Suppressor macrophage treated with lipopolysaccharide for 4 hours (primary cell): ENCODE measurements at places on chromosomes 7 and 10.
A peak's percentile ranks its signal among the peaks of the same experiment; 100 is the strongest.

- DNase-seq, result peak; percentile 48
Measured at GRCh38 chr7:66779669-66780409, 39.3 kb downstream of the RABGEF1 start.

- no peak for DNase-seq
Measured at GRCh38 chr10:122286867-122287266, 15.8 kb downstream of the BTBD16 start.

- no peak for DNase-seq
Measured at GRCh38 chr10:113987156-113987555, 56.5 kb upstream of the ADRB1 start.

DNA sequence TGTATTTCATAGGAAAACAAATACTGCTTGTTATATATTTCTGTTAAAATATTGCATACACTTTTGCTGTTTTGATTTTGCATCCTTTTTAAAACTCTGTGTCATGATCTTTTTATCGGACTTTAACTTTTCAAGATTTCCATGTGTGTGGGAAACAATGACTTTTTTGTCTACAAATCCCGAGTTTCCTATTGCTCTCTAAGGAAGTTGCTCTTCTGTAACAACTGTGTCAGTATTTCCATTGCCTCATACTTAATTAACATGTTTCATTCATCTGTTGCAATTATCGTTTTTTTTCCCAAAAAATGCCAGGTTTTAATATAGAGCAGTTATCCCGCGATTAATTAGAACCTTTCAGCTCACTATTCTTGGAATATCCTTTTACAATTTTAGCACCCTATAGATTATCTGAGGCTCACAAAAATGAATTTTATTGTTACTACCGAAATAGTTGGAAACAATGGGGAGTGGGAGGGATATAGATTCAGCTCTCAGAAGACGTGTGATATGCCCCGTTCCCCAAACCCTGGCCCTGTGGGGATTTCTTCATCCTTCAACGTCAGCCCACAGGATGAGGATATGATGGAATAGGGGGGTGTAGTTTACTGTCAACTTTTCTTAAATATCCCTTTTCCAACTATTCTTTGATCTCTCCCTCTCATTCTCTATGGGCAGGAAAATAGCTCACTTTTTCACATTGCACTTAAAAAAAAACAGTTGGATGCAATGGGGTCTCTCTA is 297.6 kb upstream of the IGFBP3 start:
- no peak for DNase-seq

DNA sequence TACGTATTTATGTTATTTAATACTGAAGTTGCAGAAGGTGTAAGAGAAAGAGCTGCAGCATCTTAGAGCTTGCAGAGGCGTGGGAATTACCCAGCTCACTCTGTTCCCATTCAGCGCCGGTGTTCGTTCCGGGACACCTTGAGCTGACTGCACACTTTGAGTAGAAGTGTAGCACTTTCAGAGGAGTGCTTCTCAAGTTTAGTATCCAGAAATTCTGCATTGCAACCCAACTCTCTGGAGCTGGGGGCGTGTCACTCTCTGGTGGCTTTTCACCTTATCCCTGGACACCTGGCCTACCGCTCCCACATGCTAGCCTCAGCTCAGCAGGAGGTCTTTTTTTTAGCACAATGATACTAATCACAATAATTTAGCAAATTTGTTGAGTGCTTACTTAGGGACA is 66.4 kb upstream of the SHH start:
- no peak for DNase-seq

DNA sequence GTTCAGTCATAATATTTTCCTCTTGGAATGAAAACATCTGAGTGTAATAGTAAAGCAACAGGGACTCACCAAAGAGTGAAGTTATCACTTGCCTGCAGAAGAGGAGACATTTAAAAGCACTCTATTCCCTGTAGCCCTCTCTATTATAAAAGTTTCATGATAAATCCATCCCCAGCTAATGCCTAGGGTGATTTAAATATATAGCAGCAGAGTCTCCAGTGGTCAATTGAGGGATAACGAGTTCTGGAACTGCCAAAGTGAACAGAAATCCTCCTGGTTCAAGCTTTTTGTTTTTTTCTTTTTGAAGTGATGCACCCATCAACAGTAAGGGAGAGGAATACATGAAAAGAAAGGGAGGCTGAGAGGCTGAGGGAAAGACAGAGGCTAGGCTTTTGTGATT is 87.3 kb downstream of the EVX1 start:
- DNase-seq, result no peak

DNA sequence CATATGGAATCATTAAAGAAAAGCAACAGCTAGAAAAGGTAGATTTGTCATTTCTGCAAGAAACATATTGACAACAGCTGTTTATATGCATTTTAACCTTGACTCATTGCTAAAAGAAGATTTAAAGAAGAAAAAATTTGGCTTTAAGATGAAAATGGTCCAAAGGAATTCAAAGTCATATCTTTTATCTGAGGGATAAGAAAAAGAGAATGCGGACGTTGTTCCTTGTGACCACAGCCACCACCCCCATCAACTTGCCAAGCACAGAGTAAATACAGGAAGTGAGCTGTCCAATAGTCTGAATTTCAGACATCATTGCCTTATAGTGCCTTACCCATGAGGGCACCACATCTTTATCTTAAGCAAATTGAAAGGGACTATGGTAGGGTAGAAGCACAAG is 7.3 kb upstream of the CRPPA start:
- peak; percentile 21 for DNase-seq

GRCh38 chr7:146510088-146510680 is 393.6 kb downstream of the CNTNAP2 start:
- no peak for DNase-seq

GRCh38 chr10:32348297-32349198 is 1.6 kb upstream of the EPC1 start:
- no peak for DNase-seq

DNA sequence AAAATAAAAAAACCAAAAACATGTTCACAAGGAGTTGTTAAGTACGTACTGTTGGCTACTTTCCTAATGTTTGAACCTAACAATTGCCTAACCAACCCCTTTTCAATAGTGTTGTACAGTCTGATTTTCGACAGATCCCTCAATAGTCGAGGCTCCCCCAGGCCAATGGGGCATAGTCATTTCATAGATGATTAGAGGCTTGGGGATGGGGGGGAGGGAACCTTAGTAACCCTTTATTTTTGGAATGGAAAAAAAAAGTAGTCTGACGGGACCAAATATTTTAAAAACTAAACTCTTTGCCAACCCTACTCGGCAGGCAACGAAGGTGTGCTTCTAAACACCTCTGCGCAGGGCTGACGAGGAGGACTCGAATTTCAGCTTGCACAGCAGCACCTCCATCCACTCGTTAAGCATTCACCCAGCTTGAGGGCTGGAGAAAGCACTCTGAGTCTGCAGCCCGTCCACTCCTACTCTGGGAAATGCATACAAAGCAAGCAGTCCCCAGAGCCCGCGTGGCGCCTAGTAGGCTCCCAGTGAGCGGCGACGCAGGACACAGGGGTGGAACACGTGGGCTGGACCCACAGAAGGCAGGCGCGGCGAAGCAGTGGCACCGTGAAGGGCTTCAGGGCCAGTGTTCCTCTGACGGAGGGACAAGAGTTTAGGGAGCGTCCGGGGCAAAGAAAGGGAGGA is 899 bp downstream of the PUS7 start:
- peak; percentile 54 for DNase-seq

DNA sequence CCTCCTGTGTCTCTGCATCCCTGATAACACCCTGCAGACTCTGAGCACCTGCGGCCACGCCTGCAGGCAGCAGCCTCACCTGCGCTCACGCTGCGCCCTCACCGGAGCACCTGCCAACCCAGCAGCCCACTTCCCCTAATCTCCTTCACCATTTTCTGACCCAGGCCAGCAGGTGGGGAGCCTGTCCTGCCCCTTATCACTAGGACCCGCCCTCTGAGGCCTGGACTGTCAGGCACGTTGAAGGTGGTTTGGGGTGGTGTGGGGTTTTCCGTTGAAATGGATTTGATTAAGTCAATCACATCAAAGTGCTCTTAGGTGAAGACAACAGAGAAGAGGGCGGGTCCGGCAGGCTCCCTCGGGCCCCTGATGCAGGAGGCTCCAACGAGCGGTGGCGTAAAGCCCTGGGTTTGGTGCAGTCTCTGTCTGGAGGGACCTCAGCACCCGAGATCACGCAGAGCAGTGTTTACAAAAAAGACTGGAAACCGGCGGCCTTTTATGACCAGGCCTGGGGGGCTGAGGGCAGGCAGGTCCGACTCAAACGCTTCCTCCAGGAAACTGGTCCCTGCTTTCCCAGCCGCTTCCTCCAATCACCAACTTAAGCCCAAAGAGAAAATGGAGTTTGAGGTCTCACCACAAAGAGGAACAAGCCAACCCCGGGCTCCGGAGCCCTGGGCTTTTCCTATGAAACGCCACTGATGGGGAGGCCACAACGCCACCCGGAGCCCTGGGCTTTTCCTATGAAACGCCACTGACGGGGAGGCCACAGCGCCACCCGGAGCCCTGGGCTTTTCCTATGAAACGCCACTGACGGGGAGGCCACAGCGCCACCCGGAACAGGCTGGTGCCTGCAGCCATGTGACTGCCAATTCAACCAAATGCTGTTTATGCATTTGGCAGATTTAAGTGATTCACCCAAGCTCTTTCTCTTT is 45.5 kb downstream of the DPYSL4 start:
- peak; percentile 81 for DNase-seq

DNA sequence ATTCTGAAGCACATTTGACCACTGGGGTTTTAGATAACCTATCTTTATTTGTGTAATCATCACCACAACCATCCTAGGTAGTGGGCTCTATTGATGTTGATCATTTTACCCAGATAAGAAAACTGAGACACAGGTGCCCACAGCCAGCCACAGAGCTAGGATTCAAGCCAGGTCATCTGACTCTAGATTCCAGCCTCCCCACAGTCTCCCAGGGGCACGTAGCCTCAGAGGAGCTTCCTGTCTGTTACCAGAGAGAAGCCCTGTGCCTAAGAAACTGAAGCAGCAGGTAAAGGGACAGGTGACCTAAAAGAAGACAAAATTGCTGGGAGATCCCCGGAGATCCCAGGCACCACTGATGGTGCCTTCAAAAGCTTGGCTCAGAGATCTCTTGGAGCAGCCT is 55.8 kb downstream of the ALOX5 start:
- DNase-seq, result no peak

GRCh38 chr7:28217143-28217542 is 36.5 kb upstream of the JAZF1 start:
- no peak for DNase-seq

- DNase-seq, result peak; percentile 16
Measured at GRCh38 chr7:146090023-146090645, 26.5 kb upstream of the CNTNAP2 start.

- DNase-seq, result no peak
Measured at GRCh38 chr7:101664436-101664835, 35.3 kb upstream of the MYL10 start.

DNA sequence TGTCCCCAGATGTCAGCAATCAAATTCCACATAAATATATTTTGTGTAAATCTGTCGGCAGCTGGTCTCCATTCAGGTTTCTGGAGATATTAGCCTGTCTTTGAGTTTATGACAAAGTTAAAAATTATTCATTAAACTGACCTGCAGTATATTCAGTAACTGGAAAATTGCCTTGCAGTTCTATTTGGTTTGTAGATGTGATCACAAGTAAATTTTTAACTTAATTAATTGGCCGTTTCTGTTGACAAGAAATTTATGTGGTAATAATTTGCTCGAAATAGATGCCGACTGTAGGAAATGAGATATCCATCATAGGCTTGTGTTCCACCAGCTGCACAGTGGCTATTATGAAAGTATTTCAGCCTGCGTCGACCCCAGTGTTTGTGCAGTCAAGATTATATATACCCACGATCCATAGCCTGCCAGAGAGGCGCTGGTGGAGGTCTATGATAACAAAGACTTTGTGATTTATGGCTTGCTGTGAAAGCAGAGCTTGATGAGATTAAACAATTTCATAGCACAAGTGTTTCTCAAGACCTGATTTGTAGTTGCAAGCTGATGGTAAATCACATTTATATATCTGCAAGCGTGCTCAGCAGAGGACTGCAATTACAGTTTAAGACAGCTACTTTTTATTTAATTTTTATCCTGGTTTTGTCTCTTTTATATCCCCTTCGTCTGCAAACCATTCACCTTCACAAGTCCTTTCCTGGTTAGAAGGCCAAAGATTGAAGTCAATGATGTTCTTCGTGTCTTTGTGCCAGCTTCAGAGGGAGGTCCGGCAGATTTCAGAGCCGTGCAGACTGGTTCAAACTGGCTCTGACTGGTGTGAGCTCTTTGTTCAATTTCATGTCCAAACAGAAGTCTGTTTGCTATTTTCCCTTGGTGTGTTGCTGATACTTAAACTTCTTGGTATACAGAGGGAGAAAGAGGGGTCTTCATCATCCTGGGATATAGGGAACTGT is 850.9 kb downstream of the LRMDA start:
- no peak for DNase-seq

DNA sequence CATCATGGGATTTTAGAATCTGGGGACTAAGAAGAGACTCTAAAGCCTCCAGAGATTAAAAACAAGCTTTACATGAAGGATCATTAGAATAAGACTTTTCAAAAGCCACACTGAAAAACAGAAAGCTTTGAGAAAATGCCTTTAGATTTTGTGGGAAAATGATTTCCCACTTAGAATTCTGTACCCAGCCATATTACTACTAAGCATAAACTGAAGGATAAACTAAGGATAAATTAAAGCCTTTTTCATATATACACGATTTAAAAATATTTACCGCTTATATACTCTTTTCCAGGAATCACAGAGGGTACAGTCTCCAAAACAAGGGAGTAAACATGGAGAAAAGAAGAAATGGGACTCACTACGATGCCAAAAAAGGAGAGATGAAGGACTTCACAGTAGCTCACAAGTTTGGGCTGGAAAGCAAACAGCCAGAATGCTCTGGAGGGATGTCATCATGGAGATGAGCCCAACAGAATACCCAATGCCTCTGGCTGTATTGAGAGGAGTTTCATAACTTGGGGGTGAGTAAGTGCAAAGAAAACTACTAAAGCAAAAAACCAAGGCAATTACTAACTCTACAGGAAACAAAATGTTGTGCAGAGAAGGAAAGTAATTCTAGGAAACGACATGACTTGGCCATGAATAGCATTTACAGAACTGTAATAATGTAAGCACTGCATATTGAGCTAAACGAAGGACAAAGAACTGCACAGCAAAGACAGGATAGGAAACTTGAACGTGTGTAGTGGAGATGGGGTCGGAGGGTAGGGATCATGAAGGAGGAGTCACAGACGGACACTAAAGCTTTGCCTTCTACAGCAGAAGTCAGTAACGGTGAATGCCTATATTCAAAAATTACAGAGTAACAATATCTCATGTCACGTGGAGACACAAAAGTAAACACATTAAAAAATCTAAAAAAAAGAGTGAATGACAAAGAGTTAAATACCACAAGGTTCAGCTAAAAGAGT is 61.4 kb upstream of the ASAH2 start:
- DNase-seq, result peak; percentile 69

GRCh38 chr7:44633254-44634186 is 27.1 kb downstream of the OGDH start:
- peak; percentile 58 for DNase-seq

GRCh38 chr7:23787272-23787671 is 77.3 kb downstream of the STK31 start:
- no peak for DNase-seq
